Activated T-cell treated with anti-CD3 and anti-CD28 coated beads, Interleukin-2, amount 50 U/mL, for 72 hours (primary cell): ENCODE measurements at places on chromosomes 12 and 14.

- no peak for DNase-seq
These were observed 22.1 kb downstream of the RASSF9 start for GRCh38 chr12:85814071-85814470.

DNA sequence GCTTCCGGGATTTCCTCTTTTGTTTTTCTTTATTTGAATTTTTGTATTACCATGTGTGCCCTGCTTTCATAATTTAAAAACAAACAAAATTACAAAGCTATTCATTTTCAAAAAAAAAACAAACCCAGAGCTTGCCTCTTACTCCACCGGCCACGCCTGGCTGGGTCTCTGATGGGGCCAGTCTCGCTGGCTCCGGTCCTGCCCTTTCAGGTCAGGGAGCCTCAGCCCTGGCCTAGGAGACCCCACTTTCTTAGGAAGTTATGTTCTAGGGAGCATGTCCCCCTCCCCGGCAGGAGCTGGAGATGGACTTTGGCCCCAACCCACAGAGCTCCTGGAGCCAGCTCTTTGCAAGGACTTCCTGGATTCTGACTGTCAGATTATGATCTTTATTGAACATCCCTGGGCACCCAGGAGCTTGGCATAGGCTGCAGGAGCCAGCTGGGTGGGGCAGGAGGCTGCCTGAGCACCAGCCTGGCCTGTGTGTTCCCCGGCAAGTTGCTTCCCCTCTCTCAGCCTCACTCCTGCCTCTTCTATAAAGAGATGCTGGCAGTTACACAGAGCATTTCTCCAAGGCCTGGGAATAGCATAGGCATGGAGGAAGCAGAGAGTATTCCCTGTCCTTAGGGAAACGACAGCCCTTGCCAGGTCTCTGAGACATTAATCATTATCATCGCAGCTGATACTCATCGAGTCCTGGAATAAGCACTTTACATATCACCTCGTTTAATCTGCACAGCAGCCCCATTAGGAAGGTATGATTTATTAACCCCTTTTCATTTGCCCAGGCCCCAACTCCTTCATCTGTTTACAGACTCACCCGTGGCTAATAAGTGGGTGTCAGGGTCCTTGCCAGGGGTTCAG lies 3.5 kb downstream of the DEGS2 start:
- no peak for DNase-seq

DNA sequence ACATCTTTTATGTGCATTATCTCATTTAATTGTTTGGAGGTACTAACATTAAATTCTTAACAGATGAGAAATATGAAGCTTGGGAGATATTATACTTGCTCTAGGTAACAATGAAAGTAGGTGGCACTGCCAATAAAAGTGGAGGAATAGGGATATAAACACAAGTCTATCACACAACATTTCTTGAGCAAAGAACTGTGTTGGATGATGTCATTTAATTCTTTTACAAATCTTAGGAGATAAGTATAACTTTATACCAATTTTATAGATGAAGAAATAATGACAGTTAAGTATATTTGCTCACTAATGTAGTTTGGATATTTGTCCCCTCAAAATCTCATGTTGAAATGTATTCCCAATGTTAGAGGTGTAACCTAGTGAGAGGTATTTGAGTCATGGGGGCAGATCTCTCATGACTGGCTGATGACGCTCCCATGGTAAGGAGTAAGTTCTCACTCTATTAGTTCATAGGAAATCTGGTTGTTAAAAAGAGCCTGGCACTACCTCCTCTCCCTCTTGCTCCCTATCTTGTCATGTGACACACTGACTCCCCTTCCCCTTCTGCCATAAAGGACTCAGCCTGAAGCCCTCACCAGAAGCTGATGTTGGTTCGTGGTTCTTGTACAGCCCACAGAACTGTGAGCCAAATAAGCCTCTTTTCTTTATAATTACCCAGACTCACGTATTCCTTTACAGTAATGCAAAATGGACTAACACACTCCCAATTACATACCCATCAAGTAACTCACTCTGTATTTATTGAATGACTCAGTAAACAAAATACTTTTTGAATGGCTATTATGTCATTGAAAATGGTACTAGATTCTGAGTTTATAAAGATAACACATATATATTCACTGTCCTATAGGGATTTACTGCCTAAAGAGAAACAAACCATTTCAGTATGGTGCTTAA lies 146.8 kb upstream of the KITLG start:
- no peak for DNase-seq

DNA sequence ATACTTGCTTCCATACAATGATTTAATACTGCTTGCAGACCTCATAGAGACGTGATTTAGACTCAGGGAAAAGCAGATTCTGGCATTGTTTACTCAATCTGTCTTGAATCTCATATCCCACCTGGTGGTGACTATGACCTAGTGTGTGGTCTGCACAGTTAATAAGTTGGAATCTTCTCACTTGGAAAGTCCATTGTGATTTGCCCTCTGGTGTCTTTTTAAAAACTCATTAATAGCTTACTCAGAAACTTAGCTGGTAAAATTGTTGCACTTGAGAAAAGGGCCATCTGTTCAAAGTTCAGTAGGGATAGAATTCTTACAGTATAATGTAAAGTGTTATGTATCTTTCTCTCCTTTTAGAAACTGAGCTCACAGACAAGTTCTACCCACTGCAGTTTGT lies 106.0 kb downstream of the PELI2 start:
- DNase-seq: no peak

DNA sequence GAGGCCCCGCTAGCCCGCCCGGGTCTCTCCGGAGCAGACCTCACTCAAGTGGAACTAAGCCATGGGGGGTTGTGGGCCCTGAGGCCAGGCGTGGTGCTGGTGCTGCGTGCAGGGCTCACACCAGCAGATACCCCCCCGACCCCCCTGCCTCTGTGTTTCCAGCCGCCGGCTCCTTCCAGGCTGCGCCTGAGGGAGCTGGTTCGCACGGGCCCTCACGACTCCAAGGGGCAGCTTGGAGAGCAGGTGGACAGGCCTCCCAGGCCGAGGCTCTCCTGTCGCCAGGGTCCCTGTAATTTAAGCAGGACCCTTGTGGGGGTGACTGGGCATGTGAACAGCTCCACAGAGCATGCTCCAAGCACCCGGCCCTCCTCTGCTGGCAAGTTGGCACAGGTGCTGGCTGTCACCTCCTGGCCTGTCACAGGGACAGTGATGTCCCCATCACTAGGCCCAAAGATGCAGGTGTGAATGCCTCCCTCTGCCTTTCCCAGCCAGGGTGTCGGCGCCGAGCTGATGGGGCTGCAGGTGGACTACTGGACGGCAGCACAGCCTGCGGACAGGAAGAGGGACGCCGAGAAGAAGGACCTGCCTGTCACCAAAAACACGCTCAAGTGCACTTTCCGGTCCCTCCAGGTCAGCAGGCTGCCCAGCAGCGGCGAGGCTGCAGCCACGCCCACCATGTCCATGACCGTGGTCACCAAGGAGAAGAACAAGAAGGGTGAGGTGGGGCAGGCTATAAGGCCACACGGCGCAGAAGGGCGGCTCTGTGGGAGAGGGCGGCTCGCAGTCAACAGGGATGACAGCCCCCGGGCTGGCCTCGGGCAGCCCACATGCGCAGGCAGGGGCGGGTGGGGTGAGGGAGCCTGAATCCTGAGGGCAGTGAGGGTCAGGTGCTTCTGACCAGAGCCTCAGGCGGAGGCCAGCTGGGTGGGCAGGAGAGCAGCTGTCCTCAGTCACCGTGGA lies 5.9 kb upstream of the TEX22 start:
- no peak for DNase-seq

DNA sequence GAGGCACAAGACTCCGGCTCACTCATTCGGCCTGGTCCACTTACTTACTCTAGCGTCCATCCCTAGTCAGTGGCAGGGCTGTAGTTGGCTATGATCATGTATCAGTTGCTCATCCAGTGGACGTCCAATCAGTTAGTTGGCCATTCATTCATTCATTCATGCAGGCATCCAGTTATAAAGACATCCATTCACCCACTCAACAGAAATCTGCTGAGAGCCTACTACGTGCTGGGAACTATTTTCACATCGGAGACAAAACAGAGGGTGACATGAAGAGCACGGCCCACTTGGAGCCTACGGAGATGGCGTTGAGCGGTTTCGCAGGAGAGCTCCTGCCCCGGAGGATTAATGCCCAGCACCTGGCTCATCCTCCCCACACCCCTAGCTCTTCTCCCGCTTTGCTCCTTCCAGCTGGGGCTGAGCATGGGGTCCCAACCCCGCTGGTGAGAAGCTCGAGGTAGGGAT lies 49.7 kb downstream of the SNAPC1 start:
- DNase-seq: no peak

GRCh38 chr12:15756822-15757221 lies 32.4 kb downstream of the EPS8 start:
- no peak for DNase-seq
